ENCODE measurements at places on chromosomes 6 and 20.

- DNase-seq: no peak
These were observed 64.1 kb upstream of the ADGRF1 start for GRCh38 chr6:47106216-47106615.

DNA sequence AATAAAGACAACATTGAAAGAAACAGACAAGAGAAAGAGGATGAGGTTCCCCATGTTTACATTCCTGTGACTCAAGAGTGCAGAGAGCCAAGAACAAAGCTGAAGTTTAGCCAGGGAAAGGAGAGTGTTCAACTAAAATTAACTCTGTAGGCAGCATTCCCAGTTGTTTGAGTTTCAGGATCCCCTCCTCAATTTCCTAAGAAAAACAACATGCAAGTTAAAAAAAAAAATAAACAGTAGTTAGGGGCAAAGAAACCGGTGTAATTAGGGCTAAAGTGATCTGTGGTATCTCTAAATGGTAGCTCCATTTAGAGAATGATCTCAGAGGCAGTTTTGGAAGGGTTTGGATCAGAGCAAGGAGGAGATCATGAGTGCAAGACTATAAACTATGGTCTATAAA lies 30.9 kb upstream of the RAB23 start:
- peak; percentile 51 for DNase-seq

DNA sequence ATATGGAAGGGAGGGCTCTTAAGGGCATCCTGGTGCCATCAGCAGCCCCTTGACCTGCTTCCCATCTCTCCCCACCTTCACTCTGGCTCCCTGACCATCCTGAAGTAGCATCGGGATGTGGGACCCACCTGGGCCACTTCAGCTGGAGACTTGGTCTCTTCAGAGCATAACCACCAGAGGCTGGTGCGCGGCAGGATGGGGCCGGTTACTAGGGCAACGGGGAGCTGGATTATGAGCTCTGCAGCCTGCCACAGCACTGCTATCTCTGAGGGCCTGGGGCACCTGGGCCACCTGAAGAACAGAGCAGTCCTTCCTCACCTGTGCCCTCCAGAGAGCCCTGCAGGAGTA lies 79.7 kb downstream of the SYNJ2 start:
- DNase-seq: no peak

- no peak for DNase-seq
These were observed 664 bp upstream of the BAG6 start for GRCh38 chr6:31652925-31653724.
